ENCODE measurements at places on chromosomes 5 and 9.

- DNase-seq, result no peak
Observed at GRCh38 chr9:89992326-89993198, 387.8 kb downstream of the GADD45G start.

DNA sequence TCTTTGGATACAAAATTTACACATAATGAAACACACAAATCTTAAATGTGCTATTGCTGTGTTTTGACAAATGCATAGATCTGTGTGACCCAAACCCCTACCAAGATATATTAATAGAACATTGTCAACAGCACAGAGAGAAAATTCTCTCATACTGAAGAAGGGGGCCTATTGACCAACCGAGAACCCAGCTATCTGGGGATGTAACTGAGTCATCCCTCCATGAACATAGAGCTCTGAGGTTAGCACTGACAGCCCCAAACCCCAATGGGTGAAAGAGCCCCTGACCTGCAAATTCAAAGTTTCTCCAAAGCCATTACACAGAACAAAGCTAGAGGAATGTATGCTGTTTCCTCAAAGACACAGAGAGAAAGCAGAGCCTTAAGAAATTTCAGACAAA lies 180.8 kb downstream of the PAX5 start:
- DNase-seq, result no peak

DNA sequence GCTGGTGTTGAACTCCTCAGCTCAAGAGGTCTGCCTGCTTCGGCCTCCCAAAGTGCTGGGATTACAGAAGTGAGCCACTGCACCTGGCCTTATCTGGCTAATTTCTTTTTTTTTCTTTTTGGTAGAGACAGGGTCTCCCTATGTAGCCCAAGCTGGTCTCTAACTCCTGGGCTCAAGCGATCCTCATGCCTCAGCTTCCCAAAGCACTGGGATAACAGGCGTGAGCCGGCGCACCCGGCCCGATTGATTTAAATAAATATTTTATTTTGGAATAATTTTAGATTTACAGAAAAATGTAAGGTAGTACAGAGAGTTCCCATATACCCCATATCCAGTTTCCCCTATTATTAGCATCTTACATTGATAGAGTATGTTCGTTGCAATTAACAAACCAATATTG lies 155.0 kb upstream of the MVB12B start:
- no peak for DNase-seq

DNA sequence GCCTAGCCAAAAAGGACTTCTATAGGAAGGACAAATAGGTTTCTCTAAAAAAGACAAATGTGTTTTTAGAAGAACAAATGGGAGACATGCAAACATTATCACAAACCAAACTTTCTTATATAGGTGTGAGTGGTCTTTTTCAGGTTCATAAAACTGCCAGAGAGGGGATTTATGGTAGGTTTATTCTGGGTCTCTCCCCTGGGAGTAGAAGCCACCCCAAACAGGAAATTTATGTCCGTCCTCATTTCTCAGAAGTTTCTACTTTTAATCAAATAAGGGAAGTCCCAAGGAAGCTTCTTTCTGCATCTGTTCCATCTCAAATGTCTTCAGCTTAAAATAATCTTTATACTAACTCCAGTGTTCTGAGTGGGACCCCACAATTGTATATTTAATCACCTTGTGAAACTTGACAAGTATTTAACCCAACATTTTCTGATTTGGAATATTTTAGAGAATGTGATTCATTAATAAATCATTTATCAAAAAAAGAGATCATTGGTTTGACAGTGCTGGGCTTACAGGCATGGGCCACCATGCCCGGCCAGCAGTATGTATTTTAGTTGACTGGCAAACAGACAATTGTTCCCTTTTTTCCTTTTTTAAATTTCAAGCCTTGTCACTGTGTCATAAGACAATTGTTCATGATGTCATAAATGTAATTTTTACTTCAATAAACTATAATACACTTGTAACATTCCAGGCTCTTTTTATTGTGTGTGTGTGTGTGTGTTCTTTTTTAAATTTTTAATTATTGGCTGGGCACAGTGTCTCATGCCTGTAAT lies 44.6 kb upstream of the GLDC start:
- no peak for DNase-seq

Measured in mucosa of descending colon (tissue), 3 donors.